Bronchial epithelial cell (primary cell): ENCODE measurements at places on chromosomes 11 and 22.

DNA sequence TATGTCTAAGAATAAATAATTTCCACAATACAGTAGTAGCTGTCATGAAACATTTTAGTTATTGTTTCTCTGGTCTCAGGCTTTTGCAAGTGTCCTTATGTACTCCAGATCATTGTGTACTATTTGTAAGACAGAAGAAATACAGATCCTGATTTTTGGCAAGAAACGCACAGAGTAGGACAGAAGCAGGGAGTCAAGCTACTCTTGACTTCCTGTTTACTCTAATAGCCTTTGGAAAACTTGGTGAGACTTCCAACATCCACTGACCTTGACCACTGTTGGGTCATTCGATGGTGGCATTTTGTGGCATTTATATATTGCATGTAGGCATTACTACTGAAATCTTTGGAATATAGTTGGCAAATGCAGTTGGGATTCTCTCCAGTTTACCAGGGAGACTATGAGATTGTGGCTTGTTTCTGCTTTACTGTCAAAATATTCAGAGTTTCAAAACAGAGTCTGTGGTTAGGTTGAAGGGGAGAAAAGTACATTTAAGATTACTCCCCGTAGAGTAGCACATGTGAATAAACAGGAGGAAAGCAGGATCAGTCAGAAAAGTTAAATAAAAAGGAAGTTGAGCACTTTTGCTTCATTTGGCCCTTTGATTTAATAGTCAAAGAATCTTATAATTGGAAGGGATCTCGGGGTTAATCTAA is 726.1 kb upstream of the CCDC90B start:
- no peak for DNase-seq

GRCh38 chr11:113189909-113190667 is 124.3 kb upstream of the TTC12 start:
- peak; percentile 84 for DNase-seq

DNA sequence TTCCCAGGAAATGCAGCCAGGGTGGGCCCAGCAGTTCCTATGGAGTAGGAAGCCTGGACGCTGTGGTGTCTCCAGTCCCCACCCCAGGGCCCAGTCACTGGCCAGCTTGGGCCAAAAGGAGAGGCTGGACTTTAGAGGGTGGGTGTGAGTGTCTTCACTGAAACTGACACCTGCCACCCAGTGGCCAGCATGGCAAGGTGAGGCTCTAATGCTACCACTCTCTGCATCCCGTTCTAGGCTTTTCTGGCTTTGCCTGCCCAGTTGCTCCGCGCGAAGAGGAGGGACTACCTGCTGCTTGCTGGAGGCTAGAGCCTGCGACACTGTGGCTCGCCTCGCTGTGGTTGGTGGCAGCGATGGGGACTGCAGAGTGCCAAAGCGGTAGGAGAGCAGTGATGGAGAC is 35.4 kb downstream of the C22orf42 start:
- DNase-seq, result no peak

DNA sequence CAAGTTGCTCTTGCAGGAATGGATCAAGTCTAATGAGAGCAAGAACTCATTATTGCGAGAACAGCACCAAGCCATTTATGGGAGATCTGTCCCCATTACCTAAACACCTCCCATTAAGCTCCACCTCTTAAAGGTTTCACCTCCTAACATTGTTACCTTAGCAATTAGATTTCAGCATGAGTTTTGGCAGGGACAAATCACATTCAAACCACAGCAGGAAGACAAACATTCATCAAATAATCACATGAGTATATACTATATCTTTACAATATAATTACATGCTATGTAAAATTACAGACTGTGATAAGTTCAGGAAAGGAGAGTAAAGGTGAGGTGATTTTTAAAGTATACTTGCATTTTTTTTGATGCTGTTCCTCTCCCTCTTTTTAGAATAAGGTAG is 6.6 kb upstream of the TEAD1 start:
- DNase-seq, result no peak

DNA sequence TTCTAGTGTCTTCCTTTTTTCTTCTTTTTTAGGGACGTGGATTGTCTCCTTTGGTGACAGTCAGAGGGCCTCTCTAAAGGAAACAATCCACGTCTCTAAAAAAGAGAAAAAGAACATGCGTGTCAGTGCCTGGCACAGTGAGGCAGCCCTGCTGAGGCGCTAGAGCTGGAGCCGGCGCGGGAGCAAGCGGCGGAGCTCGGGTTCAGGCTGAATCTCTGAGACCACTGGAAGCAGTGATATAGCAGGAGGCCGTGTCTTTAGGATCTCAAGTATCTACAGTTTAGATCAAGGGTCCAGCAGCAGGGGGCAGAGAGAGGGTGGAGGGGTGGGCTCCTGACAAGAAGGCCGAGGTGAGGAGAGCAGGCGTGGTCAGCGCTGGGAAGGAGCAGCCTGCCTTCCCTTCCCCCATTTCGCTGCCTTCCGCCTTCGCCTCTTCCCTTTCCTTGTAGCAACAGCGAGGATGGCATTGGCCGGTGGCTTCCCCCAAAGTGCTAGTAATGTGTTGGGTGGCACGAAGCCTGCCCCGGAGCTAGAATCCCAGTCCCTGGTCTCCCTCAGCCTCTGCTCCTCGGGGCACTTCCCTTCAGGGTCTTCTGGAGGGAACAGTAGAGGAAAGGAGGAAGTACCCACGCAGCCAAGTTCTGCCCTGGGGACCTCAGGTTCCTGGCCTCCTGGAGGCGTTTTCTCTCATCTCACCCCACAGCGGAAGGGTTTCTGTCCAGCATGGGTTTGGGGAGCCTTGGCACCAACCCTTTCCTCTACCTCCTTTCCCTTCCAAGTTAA is 28.2 kb upstream of the RAB1B start:
- DNase-seq, result no peak
